ENCODE measurements at places on chromosomes 13 and 19.

- DNase-seq: peak; percentile 93
Measured at GRCh38 chr19:34772697-34773554, at the start of gene ZNF599. Gene ZNF599, minus strand, starts transcription at chr19:34773215. Its CDS starts 374 bp downstream, at chr19:34772841.

DNA sequence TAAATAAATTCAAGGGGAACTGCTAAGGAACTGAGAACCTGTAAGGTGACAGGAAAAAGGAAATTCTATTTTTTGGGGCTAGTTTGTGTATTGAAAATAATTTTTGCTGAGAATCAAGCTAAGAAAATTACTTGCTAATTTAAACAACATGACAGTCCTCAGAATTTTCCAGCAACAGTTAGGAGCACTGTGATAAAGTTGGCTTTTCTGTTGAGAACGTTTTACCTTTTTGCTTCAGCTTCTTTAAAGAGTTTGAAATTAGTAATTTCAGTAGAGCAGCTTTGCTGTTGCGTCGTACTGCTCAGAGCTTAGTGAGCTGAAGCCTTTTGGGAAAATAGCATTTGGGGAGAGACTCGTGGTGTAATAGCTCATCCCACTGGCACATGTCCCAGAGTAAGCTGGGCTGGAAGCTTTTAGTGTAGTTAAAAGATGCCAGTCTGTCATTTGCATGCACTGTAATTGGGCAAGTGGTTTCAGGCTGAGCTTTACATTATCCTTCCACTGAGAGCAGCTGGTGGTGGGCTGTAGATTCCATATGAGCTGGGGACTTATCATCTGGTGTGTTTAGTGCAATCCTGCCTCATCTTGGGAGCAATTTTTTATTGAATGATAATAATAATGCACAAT is 69.8 kb downstream of the LRCH1 start:
- DNase-seq: peak; percentile 41

DNA sequence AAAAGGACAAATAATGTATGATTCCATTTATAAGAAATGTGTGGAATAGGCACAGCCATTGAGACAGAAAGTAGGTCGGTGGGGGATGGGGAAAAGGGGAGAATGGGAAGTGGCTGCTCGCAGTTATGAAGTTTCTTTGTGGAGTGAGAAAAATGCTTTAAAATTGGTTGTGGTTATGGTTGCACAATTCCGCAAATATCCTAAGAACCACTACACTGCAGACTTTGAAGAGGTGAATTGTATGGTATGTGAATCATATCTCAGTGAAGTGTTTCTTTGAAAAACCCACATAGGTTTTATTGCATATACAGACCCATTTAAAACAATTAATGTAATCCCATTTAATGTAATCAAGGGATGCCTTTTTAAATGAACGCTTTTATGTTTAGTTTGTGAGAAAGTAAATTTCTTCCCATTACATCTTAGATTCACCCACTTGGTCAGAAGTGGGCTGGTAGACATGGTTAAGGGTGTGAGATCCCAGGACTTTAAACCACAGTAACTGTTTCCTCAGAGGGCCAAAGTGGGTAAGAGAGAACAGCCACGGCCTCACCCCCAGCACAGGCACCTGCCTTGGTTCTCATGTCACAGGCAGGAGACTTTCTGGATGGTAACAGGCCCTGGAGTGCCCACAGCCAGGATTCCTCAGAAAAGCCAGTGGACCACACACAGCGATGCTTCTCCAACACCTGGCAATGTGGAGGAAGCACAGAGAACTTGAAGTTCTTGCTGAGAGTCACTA is 119.3 kb upstream of the GJB6 start:
- DNase-seq: no peak

- no peak for DNase-seq
Measured at GRCh38 chr13:108682714-108683113, 53.3 kb downstream of the MYO16 start.

GRCh38 chr19:19120308-19121231 is 17.7 kb downstream of the TMEM161A start:
- peak; percentile 71 for DNase-seq

DNA sequence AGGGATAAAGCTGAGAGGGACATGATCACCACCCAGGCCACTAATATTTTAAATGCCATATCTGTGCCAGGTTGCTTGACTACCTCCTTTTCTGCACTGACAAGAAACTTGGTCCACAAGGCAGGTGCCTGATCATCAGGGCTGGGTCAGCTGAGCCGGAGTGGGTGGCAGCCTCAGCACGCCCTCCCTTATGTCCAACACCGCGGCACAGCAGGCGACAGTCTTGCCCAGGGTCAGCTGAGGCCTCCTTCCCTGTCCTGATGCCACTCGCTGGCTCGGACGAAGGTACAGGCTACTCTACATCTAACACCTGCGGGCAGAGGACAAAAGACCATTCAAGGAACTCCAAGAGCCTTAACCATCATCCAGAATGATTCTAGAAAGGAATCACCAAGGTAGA is 16.9 kb downstream of the ZC3H4 start:
- peak; percentile 54 for DNase-seq

DNA sequence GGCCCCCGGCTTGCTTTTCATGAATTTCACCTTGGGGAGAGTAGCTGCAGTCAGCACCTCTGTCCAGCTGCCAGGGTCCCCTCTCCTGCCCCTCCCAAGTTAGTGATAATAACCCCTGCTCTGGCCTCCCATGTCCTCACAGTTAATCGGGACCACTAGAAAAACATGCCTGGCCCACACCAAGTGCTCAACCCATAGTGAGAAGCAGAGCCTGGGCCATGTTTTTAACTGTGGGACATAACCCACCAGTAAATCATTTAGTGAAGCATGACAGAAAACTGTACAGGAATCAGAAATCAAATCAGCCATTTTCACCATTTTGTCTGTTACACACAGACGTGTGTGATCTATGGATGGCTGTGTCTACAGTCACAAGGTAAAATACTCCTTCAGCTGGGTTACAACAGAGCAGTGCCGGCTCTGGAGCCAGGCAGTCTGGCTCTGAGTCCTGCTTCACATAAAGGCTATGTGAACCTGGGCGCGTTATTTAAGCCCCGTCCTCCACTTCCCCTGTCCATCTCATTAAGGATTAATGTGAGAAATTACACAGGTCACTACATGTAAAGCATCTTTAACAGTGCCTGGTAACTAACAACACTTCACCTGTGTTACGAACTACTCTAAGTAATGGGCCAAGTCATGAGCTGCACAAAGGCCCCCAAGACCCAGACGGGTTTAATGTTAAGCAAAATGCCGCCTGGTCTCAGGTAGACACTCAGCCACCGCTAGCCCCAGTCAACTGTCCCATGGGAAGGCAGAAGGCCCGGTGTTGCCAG is 7.6 kb upstream of the ECH1 start:
- DNase-seq: no peak

- no peak for DNase-seq
Measured at GRCh38 chr13:41428155-41428554, 29.2 kb upstream of the RGCC start.

DNA sequence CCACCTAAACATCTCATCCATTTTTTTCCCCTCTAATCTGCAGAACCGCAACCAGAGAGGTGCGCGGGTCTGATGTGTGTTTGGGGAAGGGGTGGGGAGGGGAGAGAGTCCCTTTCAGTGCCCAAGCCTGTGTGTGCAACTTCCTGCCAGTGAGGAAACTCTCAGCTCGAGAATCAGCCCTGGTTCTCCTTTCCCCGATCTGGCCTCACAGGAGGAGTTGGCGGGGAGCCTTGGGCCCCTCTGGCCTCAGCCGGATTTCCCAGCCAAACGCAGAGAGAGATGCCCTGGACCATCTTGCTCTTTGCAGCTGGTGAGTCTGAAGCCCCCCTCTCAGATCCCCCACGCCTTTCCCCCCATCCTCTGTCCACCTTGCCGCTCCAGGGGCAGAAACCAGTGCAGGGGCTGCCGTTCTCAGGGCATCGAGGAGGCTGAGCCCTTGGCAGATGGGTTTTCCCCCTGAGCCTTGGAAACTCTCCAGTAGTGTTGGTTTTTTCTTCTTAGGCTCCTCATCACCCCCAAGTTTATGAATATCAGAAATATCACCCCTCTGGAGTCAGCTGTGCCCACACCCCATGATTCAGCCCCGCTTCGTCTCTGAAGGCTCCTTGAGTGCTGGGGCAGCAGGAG is at the start of gene C19orf38:
C19orf38 (plus strand) TSS at position 186 of the 627 bp plus-strand sequence; CDS start at position 280, 94 bp downstream.
- DNase-seq: no peak

GRCh38 chr13:50292081-50292480 is 276.8 kb downstream of the KCNRG start:
- DNase-seq: no peak

GRCh38 chr13:70703755-70704154 is 595.5 kb upstream of the KLHL1 start:
- DNase-seq: no peak

- DNase-seq: peak; percentile 35
Measured at GRCh38 chr19:51600940-51601580, 29.1 kb downstream of the SIGLEC5 start.
